Hematopoietic multipotent progenitor cell treated with erythropoietin and hydrocortisone succinate and interleukin-3 and kit ligand, for 17 days (in vitro differentiated cells): ENCODE measurements at places on chromosomes 11 and 22.

DNA sequence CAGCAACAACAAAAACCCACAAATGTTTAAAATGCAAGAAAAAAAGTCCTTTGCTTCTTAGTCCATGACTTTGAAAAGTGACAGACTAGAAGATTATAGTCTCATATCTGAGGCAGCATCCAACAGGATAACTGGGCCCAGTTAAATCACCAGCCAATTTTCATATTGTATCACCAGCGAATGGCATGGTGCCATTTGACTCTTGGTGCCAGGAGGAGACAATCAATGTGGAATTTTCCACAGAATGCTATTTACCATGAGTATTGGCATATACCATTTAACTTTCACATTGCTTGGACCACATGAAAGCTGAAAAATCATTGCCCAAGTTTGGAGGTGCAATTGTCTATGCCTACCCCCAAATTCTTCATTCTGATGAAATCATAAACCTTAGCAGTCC, 255.5 kb downstream of the TENM4 start:
- DNase-seq = no peak

DNA sequence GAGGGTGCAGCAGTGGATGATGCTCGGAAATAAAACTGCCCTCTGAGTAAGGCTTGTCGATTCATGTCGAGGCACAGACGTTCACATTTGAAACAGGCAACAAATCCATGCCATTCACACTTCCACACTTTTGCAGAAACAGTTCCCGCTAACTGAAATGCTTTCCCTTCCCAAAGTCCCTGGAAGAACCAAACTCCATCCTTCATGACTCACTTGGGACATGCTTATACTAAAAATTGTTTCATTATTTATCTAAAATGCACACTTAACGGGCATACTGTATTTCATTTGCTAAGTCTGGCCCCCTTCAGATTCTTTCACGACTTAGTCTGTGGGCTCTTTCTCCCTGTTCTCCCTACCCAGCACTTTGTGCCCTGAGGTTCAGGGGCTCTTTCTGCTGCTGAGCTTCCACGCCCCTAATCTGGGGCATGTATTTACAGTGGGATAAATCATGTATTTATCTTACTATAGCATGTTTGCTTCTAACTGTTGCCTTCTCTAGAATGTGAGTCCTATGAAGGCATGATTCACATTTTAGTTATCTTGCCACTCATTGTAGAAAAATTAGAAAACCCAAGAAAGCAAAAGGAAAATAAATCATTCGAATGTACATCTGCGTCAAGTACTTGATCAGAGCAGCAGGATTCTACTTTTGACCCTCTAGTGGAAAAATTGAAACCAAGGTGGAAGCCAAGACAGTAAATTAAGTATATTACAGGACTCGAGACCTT, 12.5 kb downstream of the SCGB1A1 start:
- no peak for DNase-seq

- no peak for DNase-seq
Measured at GRCh38 chr11:19919050-19919561, 206.5 kb downstream of the NAV2 start.

GRCh38 chr22:27719036-27719347, 82.6 kb downstream of the MN1 start:
- DNase-seq = no peak

GRCh38 chr22:44885806-44886360, 123.9 kb downstream of the PHF21B start:
- DNase-seq = no peak

GRCh38 chr11:87039371-87039770, 1.6 kb downstream of the TMEM135 start:
- DNase-seq = no peak

DNA sequence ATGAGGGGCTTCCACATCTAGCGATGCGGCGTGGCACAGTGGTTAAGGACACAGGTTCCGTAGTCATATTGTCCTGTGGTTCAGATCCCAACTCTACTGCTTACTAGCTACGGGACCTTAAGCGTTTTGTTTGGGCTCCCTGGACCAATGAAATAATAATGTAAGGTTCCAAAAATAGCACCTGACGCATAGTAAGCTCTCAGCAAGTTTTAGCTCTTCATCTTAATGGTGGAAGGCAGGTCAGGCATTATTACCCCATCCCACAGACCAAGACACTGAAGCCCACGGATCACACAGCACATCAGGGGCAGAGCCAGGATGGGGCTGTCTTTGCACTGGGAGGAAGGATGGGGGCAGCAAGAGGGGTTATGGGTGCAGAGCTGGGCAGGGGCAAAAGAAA, 13.0 kb downstream of the DNAJB13 start:
- DNase-seq = no peak

DNA sequence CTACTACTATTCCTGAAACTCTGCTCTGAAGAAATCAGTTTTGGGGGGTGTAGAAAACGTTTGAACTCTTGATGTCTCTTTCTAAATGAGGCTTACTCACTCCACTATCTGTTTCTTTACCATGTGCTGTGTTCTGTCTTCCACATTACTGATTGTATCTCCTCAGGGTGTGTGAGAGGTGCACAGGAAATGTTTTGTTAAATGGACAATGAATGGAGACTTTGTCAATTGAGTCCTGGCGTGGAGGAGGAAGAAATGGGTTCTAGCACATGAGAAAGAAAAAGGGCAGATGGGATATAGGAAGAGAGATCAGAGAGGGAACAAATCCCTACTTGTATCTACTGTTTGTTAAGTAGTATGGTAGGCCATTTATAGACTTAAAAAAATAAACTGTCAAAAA, 577.1 kb upstream of the CCDC90B start:
- no peak for DNase-seq

GRCh38 chr11:113540416-113541330, 65.5 kb upstream of the DRD2 start:
- no peak for DNase-seq

- DNase-seq = no peak
Measured at GRCh38 chr11:37973941-37974340, 1375.9 kb upstream of the RAG2 start.

DNA sequence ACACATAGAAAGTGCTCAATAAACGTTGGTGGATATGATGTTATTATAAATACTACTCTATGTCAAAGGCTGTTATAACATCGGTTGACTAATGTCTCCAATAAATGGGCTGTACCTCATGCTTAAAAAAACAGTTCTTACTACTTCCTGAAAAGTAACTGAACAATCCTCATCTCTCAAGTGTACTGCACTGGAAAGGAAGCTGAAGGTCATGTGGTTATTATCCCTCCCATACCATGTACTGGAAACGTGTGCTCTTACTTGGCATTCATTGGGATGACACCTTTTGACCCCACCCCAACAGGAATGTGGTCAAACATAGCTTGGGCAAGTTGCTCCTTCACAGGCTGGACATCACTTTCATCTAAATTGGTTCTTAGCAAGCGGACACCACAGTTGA, 10.6 kb downstream of the RTCB start:
- DNase-seq = no peak

GRCh38 chr11:128879817-128880216, 11.3 kb upstream of the KCNJ5 start:
- DNase-seq = no peak

DNA sequence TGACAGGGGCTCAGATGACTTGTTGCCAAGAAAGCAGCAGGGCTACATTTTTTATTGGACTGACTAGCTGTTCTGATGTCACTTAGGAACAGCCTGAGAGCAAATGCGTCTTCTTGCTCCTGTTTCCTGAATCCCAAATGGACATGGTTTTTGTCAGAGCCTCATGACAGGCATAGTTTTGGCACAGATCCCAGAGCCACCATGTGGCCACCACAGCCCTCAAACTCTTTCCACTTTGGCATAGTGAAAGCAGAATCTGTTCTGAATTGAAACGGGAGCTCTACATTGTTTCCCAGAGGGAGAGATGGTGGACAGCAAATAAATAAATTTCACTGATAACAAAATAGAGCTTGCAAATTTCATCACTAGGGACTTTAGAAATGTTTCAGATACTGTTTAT, 222.2 kb downstream of the C11orf87 start:
- no peak for DNase-seq

DNA sequence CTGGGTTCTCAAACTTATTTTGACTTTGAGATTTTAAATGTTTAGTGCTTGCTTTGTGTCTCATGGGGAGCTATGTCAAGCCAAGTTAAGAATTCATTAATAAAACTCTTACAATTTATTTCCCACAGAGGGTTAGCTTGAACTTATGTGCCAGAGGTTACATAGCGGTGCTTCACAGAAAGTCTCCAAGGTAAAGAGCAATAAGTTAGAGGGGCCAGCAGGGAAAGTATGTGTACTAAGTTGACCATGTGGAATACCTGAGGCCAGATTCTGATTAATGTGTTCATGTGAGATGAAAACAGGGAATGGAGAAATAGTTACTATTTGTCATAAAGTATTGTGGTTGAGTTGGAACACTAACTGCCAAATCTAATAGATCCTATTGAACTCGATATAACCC, 149.3 kb downstream of the TMEM135 start:
- no peak for DNase-seq

GRCh38 chr11:15615398-15616096, 500.8 kb downstream of the INSC start:
- DNase-seq = no peak

GRCh38 chr11:94147433-94147845, 18.8 kb downstream of the PANX1 start:
- DNase-seq = no peak

GRCh38 chr11:62497132-62497801, 49.3 kb downstream of the AHNAK start:
- DNase-seq = peak; percentile 43

GRCh38 chr11:2827256-2827655, 58.3 kb downstream of the CDKN1C start:
- no peak for DNase-seq

DNA sequence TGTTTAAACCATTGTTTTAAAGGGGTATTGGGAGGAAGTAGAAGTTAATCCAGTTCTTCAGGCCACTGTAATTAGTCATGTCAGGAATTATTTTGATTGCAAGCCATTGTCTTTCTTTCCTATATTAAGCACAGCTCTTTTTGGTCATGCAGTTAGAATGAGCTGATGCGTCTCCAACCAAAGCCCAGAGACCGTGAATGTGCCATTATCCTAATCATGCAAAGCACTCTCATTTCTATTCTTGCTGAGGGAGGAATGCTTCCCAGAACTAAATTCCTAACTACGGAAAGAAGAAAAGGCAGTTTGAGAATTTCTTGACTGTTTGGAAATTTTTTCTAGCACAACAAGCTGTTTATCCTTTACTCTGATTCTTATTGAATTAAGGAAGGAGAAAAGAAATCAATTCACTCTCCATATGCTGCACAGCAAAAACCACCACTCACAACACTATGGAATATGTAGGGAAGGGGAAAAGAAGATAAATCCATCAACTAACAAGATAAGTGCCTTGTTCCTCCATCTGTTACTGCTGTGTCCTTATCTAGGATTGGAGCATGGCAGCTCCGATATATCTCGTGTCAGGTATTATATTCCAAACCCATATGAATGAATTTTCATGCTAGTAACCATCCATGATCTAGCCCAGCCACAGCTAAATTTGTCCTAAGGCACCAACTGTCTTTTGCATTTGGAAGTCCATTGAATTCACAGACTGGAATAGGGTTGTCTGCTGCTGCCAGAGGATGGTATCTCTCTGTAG, 70.8 kb downstream of the NTM start:
- DNase-seq = no peak

GRCh38 chr11:68690671-68691401, 6.5 kb downstream of the GAL start:
- DNase-seq = no peak

DNA sequence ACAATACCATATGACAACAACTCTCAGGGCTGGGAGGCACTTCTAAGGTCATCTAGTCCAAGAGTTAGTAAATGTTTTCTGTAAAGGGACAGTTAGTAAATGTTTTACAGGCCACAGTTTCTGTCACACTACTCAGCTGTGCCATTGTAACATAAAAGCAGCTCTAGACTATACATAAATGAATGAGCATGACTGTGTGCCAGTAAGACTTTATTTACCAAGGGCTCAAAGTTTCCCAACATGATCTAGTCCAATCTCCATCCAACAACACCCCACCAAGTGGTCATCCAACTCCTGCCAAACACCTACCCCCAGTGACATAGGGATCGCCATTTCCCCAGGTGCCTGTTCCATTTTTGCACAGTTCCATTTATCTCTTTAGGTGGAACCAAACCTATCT, 12.1 kb downstream of the SERGEF start:
- DNase-seq = no peak

DNA sequence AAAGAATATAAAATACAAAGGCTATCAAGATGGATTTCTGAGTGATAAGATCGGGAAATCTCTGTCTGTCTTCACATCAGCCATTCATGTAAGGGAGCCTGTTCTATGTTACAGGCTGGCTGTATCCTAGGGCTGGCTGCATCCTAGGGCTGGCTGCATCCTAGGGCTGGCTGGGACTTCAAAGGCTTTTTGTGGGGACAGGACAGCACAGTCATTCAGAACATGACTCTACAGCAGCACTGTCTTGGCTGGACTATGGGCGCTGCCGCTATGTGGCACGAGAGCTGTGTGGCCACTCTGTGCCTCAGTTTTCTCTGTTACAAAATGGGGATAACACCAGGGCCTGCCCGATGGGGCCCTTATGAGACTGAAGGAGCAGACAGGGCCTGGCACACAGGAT, 10.2 kb downstream of the ADAMTS8 start:
- DNase-seq = no peak

- DNase-seq = no peak
Measured at GRCh38 chr11:129144256-129144655, 47.9 kb downstream of the ARHGAP32 start.

GRCh38 chr22:48751539-48752437, 1075.9 kb downstream of the BRD1 start:
- DNase-seq = no peak

- DNase-seq = no peak
Measured at GRCh38 chr22:20175597-20175900, 24.7 kb upstream of the CCDC188 start.

- no peak for DNase-seq
Measured at GRCh38 chr11:68355471-68355870, 43.1 kb downstream of the LRP5 start.

GRCh38 chr11:133197425-133197824, 334.9 kb downstream of the OPCML start:
- no peak for DNase-seq

DNA sequence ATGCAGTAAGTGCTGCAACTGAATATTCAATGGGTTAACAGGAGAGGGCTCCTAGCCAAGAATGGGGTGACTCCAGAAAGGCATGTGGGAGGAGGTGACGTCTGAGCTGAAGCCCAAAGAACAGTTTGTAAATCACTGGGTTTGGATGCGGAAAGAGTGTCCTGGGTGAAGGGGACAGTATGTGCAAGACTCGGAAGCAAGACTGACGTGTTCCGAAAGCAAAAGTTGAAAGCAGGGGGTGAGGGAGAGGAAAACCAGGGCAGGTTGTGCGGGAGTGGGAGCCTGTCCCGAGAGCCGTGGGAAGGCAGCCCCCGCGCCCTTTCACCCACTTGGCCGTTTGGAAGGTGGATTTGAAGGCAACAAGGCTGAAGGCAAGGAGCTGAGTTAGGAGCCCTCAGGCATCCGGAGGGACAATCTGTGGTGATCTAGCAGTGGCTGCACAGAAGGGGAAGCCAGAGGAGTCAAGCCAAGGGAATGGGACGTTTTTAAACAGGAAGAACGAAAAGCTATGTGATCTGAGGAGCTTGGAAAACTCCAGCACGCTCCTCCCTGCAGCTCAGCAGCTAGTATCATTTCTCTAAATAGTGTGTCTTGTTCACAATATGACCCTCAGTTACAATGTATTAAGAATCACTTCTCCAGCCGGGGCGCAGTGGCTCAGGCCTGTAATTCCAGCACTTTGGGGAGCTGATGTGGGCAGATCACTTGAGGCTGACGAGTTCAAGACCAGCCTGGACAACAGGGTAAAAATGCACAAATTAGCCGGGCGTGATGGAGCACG, 7.7 kb downstream of the SLC25A18 start:
- DNase-seq = no peak
